ENCODE measurements at places on chromosomes 13 and 19.

GRCh38 chr13:23554000-23554399, 16.2 kb upstream of the TNFRSF19 start:
- DNase-seq = no peak

- DNase-seq = no peak
These were observed 126.7 kb downstream of the ABCC4 start for GRCh38 chr13:95174517-95174916.

DNA sequence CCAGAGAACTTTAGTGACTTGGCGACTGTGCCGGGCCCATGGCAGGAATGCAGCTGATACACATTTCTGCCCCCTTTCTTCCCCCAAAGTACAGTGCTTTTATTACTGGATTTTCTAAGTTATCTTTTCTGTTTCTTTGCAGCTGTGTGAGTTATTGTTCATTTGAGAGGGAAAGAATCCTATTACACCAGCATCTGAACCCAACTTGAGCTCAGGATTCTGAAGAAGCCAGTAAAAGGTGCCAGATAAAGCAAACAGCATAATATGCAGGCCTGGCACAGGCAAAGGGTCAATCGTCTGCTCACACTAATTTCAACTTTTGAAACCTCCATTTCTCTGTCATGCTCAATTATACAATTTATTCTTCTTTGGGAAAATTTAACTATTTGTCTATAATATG, 93.9 kb downstream of the DOCK9 start:
- no peak for DNase-seq

GRCh38 chr13:79631051-79631659, 150.2 kb downstream of the NDFIP2 start:
- no peak for DNase-seq

GRCh38 chr19:7862413-7862951, 11.7 kb downstream of the PRR36 start:
- DNase-seq = no peak

DNA sequence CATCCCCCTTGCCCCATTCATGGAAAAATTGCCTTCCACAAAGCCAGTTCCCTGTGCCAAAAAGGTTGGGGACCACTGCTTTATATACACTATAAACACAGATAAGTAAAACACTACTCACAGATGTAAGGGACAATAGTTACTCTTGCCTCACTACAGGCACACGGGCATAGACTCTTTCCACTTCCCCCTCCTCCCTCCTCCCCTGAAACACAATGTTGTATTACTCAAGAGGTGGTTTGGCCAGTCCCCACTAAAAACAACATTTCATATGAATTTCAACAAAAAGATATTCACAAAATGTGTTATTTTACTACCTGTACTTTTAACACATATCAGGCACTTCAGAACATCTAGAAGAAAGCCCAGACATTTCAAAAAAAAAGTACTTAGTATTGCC, 45.1 kb downstream of the EPSTI1 start:
- DNase-seq = no peak

GRCh38 chr13:76160961-76161925, 525.1 kb downstream of the LMO7 start:
- DNase-seq = no peak

GRCh38 chr19:18814063-18814462, 17.7 kb upstream of the UPF1 start:
- DNase-seq = no peak

DNA sequence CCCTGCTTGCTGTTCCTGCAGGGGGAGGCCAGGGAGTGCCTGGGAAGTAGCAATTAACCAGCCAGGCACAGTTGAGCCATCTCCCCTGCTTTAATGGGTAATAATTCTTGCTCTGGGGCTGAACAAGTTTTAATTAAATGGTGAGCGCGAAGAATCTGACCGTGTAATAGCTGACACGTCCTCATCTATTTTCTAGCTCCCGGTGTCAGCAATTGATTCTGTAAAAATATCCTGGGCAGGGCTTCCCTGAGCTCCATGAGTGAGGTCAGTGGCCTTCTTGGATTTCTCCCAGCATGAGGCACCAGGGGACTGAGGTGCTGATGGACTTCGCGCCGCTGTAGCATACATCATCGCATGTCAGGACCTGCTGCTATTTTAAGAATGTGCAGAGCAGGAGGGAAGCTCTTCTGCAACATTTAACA, 26.9 kb downstream of the SIPA1L3 start:
- no peak for DNase-seq

DNA sequence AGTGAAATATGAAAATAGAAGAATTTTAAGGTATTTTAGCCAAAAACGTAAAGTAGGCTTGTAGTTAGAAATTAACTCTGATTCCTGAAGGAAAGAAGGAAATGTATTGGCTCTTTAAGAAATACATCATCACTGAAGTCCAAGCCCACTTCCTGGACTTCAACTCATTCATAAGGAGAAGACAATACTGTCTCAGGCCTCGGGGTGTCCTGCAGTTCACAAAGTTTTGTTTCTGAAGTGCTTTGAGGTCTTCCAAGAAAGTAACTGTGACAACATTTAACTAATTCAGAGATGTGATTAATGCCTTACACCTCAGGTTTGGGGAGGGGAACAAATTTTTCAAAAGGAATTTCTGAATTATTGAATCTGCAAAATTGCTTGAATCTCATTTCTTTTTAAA, 65.8 kb upstream of the STARD13 start:
- no peak for DNase-seq

- no peak for DNase-seq
These were observed 10.1 kb upstream of the TMEM255B start for GRCh38 chr13:113748862-113749451.

DNA sequence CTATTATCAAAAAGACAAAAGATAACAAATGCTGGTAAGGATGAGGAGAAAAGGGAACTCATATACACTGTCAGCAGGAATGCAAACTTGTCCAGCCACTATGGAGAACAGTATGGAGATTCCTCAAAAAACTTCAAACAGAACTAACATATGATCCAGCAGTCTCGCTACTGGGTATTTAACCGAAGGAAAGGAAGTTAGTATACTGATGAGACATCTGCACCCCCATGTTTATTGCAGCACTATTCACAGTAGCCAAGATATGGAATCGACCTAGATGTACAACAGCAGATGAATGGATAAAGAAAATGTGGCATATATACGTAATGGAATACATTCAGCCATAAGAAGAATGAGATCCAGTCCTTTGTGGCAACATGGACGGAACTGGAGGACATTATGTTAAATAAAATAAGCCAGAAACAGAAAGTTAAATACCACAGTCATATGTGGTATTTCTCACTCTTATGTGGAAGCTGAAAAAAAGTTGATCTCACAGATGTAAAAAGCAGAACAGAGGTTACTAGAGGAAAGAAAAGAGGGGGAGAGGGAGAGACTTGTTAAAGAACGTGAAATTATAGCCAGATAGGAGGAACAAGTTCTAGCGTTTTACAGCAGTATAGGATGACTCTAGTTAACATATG, 83.2 kb downstream of the RUBCNL start:
- no peak for DNase-seq

DNA sequence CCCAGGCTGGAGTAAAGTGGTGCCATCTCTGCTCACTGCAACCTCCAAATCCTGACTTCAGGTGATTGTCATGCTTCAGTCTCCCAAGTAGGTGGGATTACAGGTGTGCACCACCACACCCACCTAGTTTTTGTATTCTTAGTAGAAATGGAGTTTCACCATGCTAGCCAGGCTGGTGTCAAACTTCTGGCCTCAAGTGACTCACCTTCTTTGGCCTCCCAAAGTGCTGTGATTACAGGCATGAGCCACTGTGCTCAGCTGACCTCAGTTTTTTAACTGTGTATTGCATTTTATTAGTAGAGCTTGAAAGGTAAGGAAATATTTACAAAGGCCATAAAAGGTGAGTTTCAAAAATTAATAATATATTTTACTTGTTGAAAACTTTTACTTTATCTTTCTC, 2.3 kb downstream of the ZNF726 start:
- DNase-seq = no peak

GRCh38 chr13:50576156-50576555, 267.3 kb downstream of the DLEU7 start:
- DNase-seq = no peak

GRCh38 chr19:19649580-19649995, 6.1 kb upstream of the GMIP start:
- no peak for DNase-seq

DNA sequence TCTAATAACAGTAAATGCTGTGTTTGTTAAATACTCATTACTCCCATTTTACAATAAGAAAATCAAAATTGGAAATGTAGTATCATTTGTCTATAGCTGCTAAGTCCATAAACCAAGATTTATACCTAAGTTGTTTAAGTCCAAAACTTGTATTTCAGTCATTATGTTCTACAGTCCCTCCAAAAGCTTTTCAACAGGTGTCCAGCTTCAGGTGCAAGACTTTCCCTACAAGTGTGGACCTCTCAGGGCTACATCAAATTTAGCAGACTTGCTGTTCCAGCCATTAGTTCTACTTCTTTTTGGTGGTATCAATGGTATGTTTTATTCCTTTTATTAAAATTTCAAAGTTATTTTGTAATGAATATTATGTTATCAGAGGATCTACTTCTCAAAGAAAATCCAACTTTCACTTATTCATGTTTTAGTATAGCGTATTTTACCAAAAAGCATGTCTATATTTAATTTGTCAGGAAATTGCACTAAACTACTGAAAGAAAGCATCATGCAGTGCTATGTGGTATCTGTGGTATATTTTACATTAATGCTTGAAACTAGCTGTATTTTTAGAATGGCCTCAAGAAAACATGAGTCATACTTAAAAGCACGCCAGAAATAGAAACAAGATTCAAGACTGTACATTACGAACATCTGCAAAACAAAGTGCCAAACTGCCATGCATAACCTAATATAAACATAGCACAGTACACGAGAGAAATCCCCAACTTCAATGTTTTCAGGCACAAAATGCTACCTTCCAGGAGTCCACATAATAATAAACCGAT, 44.5 kb downstream of the VWA8 start:
- no peak for DNase-seq

DNA sequence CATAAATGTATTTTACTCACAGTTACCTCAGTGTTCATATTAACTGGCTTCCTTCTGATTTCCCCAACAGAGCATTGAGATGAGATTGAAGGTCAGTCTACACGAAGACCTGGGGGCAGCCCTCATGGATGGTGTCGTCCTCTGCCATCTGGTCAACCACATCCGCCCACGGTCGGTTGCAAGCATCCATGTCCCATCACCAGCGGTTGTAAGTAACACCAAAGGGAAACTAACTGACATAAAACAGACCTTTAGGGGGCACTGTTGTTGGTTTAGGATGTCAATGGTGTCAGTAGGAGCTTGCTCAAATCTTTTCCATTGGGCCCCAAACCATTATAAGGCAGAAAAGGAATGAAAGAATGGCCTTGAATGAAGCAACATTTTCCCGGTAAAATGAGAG, 68.2 kb downstream of the ESD start:
- DNase-seq = no peak

DNA sequence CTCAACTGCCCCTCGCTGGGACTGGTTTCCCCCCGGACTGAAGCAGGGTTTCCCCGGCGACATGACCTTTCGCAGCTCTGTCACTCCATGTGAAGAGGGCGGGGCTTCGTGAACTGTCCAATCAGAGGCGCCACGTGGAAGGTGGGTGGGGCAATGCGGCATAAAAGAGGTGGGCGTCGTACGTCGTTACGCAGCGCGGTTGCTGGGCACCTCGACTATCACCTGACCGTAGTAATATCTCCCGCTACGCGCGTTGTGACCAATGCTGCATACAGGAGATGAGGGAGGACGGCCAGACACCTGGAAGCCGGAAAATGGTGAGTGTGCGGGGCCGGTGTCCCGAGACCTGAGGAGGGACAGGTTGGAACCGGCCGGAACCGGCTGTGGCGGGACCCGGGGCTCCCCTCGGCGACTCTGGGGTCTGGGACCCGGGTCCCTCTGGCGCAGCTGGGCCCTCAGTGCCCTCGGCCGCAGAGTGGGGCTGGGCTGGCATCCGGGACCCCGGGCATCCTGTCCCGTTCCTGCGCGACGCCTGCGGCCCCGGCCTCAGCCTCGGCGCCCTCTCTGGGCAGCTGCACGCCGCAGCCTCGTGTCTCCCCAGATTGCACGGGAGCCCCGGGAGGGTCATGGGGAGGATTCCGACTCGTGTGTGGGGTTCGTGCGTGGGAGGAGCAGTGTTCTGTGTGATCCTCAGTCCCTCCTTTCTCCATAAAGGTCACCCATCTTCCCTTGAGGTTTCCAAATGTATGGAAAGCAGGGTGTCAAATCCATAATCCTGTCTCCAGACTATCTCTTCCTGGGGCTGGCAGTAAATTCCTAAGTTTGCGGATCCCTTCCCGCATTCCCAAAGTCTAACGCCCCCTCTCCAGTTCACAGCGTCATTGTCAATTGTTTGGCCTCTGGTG, 32.2 kb downstream of the ZNF136 start:
- peak; percentile 94 for DNase-seq

- DNase-seq = no peak
These were observed 76.1 kb upstream of the PCDH8 start for GRCh38 chr13:52924289-52925148.

GRCh38 chr13:63307228-63307627, 1891.6 kb upstream of the PCDH20 start:
- DNase-seq = no peak

DNA sequence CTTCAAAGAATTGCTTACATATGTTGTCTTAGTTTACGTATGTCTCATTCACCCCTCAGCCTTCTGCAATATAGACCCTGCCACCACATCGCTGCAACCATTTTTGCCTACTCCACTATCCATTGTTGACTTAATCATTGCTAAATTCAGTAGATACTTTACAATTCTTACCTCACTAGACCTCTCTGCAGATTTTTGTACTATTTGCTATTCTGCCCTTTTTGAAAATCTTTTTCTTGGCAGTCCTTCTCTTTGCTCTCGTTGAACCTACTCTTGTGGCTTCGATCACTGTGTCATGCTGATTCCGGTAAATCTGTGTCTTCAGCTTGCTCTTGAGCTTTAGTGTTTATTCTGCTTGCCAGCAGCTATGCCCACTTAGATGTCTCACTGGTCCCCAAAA, 81.2 kb downstream of the CDK8 start:
- DNase-seq = no peak

DNA sequence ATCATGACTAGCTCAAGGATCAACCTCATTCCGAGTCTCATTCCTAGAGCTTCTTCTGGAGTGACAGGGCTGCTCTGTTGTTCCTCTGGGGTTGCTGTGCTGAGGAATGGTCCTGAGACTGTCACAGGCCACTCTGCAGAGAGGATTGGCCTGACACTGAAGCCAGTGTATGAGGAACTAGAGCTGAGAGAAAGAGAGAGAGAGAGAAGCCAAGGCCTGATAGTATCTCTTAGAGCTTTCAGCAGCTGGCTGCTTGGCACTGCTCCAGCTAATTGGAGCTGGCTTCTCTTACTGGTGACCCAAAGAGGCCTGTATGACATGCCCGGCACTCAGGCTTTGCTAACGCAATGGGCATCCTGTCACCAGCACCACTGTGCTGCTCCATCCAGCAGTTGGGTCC, 73.4 kb upstream of the FLT1 start:
- DNase-seq = peak; percentile 66

DNA sequence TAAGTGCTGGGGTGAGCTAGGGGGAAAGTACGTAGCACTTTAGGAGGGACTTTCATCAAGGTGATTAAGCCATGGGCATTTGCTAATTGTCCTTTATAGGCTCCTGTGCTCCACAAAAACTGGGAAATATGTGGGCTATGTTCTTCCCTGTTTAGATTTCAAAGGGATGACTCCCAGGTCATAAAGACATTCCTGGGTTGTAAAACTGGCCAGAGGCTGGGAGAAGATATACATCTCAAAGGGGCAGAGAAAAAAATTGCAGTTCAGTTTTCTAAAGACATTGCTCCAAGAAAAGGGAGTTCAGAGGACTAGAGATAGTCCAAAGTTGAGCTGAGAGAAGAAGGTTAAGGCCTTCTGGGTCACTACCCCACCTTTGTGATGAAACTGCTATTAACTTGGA, 204.8 kb downstream of the MYO16 start:
- DNase-seq = no peak

All from dorsolateral prefrontal cortex (tissue), 122 donors.